ENCODE measurements at places on chromosomes 12 and 14.

DNA sequence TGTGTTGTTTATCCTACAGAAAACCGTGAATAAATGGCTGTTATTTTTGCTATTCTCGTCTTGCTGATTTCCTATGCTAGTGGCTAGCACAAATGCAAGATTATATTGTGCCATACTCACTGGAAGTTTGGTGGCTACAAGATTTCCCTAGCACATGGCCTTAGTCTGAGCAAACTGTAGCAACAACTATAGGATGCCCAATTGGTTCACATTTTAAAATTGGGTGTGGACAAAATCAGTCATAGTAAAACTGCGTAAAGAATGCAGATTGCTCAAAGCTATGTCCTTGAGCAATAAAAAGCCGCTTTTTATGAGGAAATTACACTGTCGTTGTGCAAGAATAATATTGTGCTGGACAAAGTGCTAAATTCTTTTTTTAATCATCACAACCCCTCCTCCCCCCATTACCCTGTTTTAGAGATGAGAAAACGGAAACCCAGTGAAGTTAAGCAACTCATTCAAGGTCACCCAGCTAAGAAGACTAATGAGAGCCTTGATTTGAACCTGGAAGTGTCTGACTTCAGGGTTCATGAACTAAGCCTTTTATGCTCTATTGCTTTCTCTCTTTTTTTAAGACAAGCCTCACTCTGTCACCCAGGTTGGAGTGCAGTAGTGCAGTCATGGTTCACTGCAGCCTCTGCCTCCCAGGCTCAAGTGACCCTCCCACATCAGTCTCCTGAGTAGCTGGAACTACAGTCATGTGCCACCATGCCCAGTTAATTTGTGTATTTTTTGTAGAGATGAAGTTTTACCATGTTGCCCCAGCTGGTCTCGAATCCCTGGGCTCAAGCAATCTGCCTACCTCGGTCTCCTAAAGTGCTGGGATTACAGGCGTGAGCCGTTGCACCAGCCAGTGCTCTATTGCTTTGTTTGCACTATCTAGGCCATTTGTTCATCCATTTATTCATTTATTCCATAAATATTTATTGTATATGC, 73.6 kb downstream of the SRGAP1 start:
- peak; percentile 98 for DNase-seq

GRCh38 chr12:31896514-31897039, 62.6 kb upstream of the RESF1 start:
- no peak for DNase-seq

DNA sequence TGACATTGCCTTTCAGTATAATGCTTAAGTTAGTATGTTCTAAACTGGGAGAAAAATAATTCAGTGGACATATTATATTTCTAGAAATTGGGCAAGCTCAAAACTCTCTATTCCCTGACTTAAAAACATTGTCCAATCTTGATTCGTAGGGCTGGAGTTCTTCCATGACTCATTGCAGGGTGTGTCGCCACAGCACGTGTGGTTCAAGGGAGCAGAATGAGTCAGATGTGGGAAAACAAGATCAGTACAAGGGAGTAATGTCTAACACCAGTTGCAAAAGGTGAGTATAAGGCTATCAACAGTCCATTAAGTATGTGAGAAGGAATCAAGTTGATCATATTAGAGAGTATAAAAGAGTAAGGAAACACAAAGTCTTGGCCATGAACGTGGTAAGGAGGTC, 887.0 kb downstream of the TMTC2 start:
- DNase-seq = peak; percentile 63

GRCh38 chr12:83153177-83153576, 466.5 kb downstream of the TMTC2 start:
- DNase-seq = no peak

DNA sequence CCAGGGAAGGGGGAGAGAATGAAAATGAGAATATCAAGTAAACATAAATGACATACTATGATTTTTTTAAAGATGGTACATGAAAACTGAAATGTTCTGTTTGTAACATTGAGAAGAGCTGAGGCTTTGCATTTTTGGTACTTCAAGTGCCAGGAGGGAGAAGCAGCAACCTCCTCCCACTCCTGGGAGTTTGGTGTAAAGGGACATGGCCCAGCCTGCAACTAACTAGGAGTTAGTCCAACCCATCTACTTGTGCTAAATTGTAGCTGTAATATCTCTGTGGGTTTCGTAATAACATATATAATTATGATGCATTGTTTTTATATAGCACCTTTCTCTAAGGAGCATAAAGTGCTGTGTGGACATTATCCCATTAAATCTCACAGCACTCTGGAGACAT, 517.5 kb downstream of the NELL2 start:
- no peak for DNase-seq

DNA sequence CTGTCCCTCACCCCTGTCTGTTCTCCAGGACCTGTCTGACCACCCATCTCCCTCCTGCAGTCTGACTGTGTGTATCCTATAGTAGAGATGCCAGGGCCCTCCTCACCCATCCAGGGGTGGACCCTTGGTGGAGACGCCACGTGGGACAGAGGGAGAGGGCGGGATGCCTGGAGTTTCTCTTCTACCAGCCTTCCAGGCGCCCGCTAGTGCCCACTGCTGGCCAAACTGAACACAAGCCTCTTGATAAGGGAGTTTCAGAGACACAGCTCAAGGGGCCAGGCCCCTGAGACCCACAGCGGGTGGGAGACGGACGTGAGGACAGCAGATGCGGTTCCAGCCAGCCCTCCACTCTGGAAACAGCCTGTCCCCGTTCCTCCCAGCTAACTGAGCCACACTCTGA, 147.3 kb downstream of the RBM19 start:
- peak; percentile 16 for DNase-seq

DNA sequence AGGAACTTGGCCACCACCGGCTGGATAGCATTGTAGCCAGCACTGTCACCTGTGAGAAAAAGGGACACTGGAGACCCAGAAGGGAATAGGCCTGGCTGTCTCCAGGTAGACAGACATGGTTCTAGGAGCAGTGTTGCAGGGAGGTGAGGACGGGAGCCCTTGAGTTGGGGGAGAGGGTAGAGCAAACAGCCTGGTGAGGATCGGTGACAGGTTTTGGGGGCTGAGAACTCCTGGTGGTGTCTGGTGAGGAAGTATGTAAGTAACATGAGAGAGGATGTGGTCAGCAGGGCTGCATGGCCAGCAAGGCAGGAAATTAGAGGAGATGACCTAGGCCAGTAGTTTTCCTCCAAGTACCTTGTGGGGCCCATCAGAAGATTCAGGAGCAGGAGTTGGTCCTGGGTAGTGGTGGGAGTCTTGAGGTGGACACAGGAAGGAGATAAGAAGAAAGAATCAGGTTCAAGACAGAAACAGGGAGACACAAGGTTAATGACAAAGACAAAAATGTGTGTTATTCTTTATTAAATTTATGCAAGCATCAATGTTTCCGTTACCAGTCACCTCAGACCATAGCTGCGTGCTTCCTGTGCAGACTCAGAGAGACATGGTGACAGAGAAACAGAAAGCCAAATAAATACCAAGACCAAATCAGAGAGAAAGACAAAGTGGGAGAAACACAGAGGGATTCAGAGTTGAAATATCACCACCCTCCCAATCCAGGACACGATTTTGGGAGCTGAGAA, at the start of gene ARHGAP9:
Gene ARHGAP9, minus strand, starts transcription at position 491 of the 740 bp plus-strand sequence. Its CDS starts 460 bp downstream, at position 31.
- DNase-seq = no peak

GRCh38 chr12:56932146-56932545, 2.1 kb downstream of the SDR9C7 start:
- no peak for DNase-seq

GRCh38 chr12:6341417-6342139, at the start of gene TNFRSF1A:
Gene TNFRSF1A (minus strand): TSS chr12:6342076. CDS start chr12:6341814, 262 bp downstream.
- peak; percentile 82 for DNase-seq

DNA sequence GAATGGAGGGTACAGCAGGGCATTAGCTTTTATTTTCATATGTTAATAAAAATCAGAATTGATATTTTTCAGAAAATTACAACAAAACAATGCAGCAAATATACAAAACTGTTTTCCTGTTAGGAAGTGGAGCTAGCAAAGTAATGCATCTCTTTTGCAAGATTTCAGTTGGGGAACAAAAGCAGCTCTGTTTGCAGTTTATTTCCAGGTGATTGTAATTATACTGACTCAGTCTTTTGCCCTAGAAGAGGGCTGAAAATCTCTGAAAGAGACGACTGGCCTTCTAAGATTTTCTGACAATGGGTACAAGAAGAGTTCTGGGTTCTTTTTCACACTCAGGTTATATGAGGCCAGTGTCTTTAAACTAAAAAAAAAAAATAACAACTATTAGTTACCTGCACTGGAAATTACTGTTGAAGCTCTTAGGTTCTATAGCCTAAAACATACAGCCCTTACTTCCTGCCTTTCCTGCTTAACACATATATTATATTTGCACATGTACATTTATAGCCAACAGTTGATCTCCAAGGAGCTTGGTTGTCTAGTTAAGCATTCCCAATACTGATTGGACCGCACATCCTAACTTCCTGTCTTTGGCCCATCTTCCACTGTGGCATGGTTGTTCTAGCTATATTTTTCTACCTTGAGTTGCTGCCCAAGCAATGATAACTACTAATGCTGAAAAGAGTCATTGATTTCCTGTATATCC, 199.1 kb upstream of the KRR1 start:
- DNase-seq = no peak

DNA sequence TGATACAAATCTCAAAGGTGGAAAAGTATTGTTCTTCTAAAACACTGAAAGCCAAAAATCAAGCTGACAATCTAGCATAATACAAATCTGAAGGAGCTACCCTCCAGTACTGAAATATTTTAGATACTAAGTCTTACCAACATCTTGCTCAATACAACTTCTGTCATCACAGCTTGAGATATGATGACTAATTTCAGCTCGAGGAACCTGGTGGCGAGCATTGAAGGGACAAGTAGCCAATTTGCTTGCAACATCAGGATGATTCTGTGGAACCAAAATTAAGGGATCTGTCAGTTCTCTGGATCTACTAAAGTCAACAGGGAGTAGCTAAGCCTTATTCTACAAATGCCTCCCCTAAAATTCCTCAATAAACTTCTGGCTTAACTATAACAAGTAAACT, 10.4 kb downstream of the GTSF1 start:
- peak; percentile 72 for DNase-seq

DNA sequence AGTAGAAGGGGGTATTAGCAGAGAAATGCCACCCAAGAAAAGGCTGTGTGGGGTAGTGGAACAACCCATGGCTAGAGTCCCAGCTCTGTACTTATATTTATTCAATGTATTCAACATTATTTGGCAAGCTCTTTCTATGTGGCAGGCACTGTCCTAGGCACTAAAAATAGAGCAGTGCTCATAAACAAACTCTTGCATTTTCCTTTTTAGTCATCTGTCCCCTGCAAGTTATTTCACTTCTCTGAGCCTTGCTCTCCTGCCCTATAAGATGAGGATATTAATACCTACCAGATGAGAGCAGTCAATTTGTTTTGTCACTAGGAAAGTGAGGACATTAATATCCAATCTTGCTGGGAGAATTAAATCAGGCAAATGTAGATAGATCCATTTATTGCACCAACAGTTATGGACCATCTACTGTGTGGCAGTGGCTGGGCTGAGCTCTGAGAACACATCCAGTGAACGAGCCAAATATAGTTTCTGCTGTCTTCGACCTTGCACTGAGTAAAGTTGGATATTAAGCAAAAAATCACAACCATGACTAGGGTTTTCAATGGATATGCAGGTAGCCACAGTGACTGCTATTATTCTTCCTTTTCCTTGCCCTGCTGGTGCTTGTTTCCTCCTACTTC, 314.3 kb upstream of the TBX3 start:
- DNase-seq = no peak

- no peak for DNase-seq
These were observed 46.0 kb downstream of the SCN8A start for GRCh38 chr12:51636986-51637385.

DNA sequence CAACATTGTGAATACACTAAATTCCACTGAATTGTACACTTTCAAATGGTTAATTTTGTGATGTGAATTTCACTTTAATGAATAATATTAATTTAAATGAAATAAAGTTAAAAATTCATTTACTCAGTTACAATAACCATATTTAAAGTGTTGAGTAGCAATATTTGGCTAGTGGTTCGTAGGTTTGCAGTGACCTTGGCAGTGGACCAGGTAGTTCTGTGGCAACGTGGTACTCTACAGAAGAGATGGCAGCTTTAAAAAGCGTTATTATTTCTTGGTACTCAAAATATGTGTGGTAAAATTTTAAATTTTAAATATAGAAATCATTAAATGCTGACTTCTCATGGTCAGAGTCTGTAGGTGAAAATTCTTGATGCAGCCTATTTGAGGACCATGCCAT, 51.6 kb downstream of the AEBP2 start:
- DNase-seq = no peak

- peak; percentile 14 for DNase-seq
These were observed 170.9 kb downstream of the DUSP6 start for GRCh38 chr12:89181271-89181920.

- no peak for DNase-seq
These were observed 415.3 kb downstream of the SOX5 start for GRCh38 chr12:23534196-23534595.

GRCh38 chr12:32587581-32588495, 91.3 kb upstream of the DNM1L start:
- no peak for DNase-seq

DNA sequence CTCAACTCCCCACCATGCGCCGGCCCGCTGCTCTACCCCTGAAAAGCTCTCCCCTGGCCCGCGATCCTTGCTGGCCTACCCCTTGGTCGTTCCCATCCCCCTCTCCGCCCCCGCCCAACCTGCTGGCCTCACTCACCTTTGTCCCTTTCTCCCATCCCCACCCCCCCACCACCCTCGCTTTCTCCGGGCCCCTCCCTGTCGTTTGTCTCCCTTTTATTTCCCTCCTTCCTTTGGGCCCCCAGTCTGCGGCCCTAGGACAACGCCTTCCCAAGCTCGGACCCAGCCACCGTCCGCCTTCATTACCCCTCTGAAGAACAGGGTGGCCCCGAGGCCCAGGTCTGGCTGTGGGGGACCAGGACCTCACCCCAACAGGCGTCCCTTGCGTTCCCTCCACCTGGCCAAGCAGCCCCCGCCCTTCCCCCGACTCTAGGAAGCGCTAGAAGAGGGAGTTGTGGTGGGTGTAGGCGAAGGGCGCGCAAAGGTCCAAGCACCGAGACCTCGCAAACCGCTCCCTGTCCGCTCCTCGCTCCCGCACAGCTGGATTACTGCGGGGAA, 6.9 kb upstream of the SLC7A7 start:
- no peak for DNase-seq

GRCh38 chr12:131592972-131593371, 117.9 kb upstream of the SFSWAP start:
- DNase-seq = no peak

DNA sequence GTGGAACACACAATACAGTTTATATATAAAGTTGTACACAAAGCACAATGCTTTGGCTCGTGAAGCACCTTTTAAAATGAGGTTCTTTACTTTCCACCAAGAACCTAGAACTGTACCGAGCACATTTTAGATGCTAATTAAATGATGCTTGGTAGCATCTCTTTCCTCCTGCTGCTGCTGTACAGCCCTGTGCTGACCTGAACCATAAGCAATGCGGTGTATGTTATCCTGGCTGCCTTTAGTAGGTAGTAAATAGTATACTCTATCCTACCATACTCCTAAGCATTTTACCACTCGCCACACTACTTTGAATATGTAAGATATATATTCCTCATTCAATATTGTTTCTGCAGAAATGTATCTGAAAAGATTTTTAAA, 2.9 kb upstream of the RNASE8 start:
- no peak for DNase-seq

GRCh38 chr12:100927826-100928225, 133.2 kb downstream of the ANO4 start:
- DNase-seq = peak; percentile 47

GRCh38 chr14:72928872-72929271, 2.6 kb downstream of the DCAF4 start:
- no peak for DNase-seq
